Activated T-helper 1 cell treated with anti-CD3 and anti-CD28 coated beads, Interleukin-2, amount 50 U/mL, for 16 hours (primary cell): ENCODE measurements at places on chromosomes 13 and 19.

DNA sequence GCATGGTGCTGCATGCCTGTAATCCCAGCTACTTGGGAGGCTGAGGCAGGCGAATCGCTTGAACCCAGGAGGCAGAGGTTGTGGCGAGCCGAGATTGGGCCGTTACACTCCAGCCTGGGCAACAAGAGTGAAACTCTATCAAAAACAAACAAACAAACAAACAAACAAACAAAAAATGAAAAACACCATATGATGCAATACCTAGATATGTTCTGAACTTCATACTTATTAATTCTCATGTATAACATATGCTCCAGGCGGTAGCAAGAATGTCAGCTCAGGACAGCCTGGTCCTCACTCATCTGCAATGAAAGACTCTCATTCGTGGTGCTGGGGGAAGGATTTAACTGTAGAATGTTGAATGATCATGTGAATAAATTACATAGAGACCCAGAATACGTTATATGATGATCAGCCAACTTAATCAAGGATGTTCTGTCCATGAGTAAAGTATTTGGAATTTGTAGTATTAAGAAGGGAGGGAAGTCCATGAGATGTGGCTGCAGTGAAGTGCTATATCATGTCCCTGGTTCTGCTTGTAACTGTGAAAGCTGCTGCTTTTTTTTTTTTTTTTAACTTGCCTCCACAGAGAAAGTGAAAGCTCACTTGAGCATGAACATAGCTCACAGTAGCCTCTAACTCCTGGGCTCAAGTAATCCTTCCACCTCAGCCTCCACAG lies 206.8 kb downstream of the UQCRFS1 start:
- DNase-seq = no peak

- no peak for DNase-seq
These were observed at the start of gene SPTBN4 for GRCh38 chr19:40466985-40467734. Gene SPTBN4, plus strand, starts transcription at chr19:40467001. Its CDS starts 5,621 bp downstream, at chr19:40472622.

DNA sequence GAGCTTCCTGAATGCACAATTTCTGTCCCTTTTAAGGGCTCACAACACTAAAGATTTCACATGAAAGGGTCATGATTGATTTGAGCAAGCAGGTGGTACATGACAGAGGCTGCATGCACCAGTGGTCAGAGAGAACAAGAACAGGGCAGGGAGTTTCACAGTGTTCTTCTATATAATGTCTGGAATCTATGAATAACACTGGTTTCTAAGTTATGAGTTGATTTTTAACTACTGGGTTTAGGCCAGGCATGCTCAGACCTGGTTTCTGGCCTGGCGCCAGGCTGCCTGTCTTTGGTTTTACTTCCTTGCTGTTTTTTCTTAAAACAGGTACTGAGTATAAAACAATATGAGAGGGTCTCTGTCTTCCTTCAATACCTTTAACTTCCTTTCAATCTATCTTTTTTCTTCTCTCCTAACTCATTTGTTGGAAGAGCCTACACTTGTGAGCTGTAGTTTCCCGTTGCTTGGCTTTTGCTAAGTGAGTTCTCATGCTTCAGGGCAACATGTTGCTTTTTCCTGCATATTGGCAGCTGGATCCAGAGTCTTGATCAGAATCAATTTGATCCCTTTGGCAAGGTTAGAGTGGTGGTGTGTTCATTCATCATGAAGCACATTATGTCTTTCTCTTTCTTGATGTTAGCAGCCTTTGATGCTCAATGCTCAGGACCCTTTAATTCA lies 38.5 kb upstream of the FGF14 start:
- no peak for DNase-seq

- no peak for DNase-seq
These were observed 191.0 kb upstream of the SOX1 start for GRCh38 chr13:111875915-111876314.

DNA sequence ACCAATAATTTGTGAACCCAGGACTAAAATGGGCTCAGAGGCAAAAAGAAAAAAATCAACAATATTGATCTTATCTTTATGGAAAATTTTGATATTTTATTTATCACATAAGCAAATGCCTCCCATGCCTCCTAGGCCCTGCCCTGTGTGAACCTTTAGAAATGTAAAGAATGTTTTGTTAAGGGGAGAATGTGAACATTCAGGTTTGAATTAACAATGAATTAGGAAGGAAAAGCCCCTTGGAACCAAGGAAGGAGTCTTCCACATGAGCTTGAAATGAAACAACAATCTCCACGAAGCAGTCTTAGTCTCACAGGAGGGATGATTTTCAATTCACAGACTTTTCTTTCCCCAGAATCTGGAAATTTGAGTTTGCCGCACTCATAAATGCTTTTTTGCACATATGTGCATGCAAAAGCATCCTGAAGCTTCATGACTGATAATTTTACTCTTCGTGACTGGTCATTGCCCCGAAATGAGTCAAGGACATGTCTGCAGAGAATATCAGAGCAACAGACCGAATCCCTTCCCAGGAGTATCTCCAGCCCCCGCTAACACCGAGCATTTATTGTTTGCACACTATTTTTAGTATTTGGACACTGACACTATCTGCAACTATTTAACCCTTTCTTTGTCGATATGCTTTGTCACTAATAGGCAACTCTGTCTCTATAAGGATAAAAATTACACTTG lies 135.2 kb downstream of the DCT start:
- DNase-seq = no peak

GRCh38 chr13:113566227-113566561 lies 18.4 kb upstream of the TFDP1 start:
- DNase-seq = no peak

DNA sequence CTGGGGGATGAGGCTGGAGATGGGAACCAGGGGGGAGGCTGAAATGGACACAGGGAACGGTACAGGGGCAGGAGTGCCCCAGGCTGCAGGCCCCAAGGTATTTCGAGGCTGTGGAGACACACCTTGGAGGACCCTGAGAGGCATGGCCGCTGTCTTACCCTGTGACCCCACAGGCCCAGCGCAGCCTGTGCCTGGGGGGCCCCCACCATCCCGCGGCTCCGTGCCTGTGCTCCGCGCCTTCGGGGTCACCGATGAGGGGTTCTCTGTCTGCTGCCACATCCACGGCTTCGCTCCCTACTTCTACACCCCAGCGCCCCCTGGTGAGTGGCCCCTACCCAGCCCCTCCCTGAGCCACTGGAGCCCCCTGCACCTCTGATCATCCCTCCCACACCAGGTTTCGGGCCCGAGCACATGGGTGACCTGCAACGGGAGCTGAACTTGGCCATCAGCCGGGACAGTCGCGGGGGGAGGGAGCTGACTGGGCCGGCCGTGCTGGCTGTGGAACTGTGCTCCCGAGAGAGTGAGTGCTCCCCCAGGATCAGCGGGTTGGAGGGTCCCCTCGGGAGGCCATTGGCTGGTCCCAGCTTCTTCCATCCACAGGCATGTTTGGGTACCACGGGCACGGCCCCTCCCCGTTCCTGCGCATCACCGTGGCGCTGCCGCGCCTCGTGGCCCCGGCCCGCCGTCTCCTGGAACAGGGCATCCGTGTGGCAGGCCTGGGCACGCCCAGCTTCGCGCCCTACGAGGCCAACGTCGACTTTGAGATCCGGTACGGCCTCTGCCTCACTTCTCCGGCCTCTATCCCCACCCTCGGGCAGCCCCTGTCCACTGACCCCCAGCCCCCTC lies 16.9 kb upstream of the SPIB start:
- DNase-seq = no peak

DNA sequence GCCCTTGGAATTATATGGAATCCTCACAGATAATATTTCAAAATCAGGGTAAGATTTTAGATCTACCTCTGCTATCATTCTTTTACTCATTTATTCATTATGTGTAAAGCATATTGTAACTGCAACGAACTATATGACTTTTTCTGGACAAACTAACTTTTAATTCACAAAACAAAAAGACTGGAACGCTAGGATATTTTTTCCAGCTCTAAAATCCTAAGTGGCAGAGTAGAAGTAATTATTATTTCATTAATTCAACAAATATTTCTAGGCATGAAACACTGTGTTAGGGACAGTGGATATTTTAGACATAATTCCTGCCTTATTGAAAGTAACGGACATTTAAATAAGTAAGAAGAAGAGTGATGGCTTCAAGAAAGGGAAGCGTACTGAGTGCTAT lies 26.9 kb upstream of the SOX21 start:
- DNase-seq = no peak

- DNase-seq = no peak
These were observed 13.3 kb upstream of the LILRB1 start for GRCh38 chr19:54616821-54617560.

- DNase-seq = no peak
These were observed 41.1 kb upstream of the CCNE1 start for GRCh38 chr19:29770648-29771047.

- no peak for DNase-seq
These were observed 161.5 kb downstream of the KATNAL1 start for GRCh38 chr13:30145709-30146367.

DNA sequence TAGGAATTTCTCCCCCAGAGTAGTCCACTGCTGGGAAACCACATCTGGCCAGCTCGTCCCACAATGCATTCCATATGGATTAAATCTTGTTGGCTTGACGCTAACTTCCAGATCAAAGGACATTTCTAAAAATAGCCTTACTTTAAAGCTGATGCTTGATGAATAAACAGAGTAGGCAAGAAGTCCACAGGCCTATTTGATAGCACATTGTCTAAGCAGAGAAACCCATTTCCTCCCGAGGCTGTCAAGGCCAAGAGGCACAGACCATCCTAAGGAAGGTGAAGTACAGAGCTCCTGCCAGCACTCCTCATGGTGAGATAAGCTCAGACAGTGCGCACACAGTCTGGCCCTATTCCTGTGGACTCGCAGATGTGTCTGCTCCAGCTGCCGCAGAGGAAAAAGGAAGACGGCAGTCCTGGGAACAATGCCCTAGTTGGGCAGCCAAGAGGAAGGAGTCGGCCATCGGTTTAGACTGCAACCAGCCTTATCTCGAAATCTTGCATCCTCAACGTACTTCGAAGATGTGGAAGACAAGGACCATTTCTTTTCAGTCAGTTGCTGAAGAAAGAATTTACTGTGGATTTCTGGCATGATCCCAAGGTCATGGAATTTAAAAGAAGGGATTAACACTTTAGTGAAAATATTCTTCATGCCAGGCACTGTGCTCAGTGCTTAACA lies 156.8 kb downstream of the RGCC start:
- no peak for DNase-seq

GRCh38 chr13:31051999-31052398 lies 109.7 kb downstream of the HSPH1 start:
- no peak for DNase-seq

DNA sequence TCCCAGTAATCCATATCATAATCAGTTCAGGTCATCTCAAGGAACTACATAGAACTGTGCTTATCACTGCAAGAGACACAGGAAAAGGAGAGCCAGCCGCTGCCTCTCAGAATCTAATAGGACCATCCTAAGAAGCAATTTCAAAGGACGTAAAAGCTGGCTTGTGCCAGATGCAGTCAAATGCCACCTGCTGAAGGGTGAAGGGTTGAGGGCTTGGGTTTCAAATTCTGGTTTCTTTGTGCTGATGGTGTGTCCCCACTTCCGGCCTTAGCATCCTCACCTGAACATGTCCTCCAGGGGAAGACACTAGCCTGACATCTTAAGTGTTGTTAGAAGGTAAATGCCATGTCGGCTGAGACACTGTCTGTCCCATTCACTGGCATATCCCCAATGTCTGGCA lies 477.1 kb upstream of the TSHZ3 start:
- DNase-seq = no peak

DNA sequence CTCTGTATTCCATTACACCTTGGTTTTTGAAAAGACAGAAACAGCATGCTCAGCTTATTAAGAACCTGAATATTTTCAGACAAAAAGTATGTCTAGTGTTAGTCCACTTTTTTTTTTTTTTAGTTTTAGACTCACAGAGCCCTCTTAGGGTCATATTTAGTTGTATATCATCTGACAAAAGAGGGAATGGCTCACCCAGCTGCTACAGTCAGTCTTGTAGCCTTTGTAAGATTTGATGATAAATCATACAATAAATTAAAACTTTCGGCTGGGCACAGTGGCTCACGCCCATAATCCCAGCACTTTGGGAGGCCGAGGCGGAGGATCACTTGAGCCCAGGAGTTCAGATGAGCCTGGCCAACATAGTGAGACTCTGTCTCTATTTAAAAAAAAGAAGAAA lies 43.7 kb upstream of the LDLR start:
- no peak for DNase-seq

DNA sequence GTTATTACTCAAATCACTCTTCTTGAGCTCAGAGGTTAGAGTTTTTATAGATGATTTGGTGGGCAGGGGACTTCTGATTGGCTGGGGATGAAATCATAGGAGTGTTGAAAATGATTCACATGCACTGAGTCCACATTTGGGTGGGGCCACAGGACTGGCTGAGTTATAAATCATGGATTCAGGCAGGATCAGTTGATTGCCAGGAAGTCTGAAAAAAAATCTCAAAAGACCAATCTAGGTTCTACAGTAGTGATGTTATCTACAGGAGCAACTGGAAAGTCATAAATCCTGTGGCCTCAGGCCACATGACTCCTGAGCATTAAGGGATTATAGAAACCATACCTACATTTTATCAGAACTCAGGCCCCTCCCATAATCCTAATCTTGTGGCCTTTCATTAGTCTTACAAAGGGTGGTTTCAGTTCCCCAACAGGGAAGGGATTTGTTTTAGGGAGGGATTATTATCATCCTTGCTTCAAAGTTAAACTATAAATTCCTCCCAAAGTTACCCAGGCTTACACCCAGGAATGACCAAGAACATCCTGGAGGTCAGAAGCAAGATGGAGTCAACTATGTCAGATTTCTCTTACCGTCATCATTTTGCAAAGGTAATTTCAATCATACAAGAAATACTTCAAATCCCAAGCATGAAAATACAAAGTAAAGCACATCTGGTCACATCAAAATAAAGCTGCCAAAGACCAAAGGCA lies 5.6 kb upstream of the CCDC70 start:
- DNase-seq = no peak

DNA sequence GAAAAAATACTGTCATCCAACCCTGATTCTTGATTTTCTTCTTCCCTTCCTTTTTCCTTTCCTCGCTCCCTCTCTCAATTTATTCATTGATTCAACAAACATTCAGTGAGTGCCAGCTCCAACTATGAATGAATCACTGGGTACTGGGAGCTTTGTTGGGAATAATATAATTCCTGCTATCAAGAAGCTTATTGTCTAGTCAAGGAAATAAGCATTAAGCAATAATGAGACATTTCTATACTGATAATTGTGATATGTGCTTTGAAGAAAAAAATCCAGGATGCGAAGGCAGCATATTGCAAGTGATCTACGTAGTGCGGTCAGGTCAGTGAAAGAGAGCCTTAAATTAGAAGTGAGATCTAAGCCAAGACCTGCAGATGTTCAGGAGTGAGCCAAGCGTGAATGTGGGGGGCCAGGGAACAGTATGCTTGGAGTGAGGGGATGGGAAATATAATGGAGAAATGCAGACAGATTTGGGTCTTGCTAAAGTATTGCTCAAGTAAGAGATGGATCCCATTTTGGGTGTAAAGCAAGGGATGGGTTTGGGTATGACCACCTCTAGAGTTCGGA lies 253.5 kb downstream of the LHFPL6 start:
- no peak for DNase-seq

DNA sequence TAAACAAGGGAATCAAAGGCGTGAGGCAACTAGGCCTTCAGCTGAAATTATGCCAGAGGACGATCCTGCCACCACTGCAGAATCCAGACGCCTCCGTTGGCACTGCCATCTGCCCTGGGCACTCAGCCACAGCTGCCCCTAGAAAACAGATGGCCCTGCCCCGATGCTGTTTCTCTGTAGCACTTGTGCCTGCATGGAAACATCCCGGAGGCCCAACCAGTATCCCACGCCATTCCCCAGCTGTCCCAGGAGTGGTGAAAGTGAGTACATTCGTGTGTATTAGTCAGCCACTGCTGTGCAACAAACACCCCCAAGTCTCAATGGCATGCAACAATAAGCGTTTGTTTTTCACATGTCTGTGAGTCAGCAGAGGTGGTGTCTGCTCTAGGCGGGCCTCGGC lies 8.9 kb upstream of the CRTC1 start:
- no peak for DNase-seq
